ENCODE measurements at places on chromosomes 12 and 14.

DNA sequence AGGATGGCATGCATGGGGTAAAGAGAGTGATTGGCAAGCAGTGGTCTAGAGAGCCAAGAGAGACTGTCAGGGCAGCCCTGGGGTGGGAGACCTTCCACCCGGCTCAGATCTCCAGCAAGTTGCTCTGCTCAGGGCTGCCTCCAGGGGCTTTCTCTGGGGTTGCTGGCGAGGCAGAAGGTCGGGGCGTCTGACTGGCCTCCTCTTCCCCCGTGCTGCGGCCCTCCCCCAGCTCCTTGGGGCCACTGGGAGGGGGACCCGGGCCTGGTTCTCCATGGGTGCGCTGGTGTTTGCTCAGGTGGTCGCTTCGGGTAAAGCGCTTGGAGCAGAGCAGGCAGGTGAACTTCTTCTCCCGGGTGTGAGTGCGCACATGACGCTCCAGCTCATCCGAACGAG is 6.6 kb upstream of the AAAS start:
- DNase-seq: no peak

GRCh38 chr14:62307844-62308243 is 545.6 kb downstream of the SNAPC1 start:
- DNase-seq: no peak

DNA sequence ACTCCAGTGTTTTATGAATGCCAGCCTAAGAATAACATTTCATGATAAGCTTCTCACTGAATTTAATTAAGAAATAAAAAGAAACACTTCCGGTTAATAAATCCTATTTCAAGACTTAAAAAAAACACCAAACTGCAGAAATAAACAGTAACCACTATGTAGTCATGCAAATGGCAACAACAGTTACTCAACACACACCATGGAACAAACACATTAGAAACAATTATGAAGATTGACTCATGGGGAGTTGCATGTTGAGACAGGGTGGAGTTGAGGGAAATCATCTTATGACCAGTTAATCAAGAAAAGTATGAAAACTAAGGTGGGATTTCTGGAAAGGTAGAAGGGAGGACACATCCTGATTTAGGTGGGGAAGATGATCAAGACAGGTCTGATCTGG is 52.7 kb downstream of the PLBD1 start:
- no peak for DNase-seq

- DNase-seq: no peak
Measured at GRCh38 chr12:6249580-6249979, 49.4 kb downstream of the CD9 start.

- DNase-seq: peak; percentile 69
Measured at GRCh38 chr12:77578466-77579220, 252.1 kb upstream of the NAV3 start.

- no peak for DNase-seq
Measured at GRCh38 chr12:85188619-85189018, 91.4 kb upstream of the ALX1 start.

DNA sequence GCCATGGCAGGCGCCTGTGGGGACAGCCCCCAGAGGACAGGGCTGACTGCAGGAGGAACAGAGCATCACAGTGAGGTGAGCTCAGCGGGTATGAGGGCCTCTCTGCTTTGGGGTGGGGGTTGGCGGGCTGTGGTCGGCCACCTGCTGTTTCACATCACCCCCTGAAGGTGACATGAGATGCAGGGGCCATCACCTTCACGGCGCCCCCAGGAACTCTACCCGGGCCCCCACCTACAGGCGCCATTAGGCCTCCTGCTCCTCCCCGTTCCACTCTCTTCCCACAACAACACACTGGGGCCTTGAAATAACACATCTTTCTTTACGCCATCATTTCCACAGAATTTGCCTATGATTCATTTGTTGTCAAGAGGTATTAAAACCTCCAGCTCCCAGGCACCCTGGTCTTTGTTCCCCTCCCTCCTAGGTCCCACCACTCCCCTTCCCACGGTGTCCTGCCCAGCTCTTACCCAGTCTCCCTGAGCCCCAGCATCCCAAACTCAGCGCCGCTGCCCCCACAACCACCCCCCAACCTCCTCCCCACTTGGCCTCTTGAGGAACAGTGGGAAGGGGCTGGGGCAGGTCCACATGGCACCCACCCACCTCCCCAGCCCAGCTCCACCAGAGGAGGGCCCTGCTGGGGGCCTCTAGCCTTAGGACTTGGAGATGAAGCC is 12.7 kb upstream of the HDAC7 start:
- DNase-seq: no peak

DNA sequence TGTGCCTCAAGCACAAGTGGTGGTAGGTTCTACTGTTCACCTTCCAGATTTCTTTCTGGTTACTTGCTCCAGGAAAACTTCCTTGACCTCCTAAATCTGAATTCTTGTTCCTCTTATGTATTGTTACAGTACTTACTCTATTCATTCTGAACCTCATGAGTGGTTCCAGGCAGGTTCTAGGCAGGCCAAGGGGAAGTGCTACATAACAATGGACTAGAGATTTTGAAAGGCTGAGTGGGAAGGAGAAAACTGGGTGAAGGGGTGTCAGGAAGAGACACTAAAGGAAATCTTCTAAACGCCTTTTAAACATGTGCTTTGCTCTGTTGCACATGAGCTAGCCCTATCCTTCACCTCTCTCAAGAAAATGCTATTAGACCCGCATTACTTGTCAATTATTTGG is 1.6 kb downstream of the YARS2 start:
- no peak for DNase-seq

GRCh38 chr12:75747572-75748021 is 236.2 kb upstream of the KRR1 start:
- DNase-seq: peak; percentile 85

DNA sequence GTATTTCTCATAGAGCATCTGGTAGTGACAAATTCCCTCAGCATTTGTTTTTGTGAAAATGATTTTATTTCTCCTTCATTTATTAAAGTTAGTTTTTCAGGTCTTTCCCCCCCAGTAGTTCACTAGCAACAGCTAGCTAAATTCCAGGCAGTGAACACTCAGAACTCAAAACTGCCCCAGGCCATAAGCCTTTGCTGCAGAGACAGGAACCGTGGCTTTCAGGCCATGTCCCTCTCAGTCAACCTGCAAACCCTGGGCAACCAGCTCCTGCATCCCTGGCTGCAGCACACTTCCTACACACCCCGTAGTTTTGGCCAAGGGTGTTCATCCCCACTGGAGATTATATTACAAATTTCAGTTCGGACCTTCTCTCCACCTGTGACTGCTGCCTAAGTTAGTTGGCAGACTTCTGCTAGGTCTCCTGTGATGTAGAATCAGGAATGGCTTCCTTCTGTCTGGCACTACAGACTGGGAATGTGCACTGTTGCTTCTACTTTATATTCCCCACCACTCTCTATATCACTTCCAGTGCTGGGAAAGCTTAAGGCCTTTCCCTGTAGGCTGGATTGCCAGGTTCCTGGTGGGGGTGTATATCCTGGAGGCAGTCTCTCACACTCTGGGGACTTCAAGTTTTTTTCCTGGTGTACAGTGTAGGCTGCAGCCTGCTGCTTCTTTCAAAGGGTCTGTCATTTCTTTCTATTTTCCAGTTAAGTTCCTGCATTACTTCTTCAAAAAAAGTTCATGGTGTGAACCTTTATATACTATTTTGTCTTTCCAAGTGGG is 924.4 kb upstream of the LRFN5 start:
- DNase-seq: no peak

DNA sequence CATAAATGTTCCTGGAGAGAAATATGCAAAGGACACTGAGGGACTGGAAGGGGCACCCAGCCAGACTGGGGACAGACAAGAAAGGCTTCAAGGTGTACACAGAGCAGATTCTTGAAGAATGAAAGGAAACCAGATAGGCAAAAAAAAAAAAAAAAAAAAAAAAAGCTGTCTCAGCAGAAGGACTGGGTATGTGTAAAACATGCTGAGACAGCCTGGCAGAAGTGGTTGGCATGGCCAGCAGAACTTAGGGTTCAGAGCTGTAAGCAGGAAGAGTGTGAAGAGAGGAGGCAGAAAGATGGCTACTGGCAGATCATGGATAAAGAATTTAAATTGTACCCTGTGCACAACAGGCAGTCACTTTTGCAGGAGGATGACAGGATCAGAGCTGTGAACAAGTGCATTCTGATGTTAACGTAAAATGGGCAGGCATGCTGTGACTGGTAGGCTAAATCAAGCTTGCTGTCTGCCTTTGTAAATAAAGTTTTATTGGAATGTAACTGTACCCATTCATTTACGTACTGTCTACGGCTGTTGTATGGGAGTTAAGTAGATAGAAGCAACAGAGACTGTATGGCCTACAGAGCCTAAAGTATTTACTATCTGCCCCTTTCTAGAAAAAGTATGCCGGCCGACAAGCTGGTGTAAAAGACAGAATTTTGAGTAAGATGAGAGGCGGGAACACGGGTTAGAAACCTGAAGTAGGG is 42.2 kb downstream of the UBR7 start:
- no peak for DNase-seq

DNA sequence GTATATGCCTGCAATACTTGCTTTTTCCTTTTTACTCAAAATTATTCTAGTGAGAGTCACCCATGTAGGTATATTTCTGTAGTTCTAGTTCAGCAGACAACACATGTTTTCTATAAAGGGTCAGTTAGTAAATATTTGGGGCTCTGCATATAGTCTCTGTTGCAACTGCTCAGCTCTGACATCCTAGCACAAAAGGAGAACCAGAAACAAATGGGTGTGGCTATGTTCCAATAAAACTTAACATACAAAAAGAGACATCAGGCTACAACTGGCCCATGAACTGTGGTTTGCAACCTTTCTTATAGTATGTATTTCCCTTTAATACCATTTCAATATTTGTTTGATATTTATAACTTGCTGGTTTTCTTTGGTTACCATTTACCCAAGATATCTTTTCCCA is 11.9 kb downstream of the NT5DC3 start:
- no peak for DNase-seq

- DNase-seq: no peak
Measured at GRCh38 chr12:119460876-119461275, 126.3 kb downstream of the CCDC60 start.

GRCh38 chr14:32304296-32304695 is 24.8 kb upstream of the AKAP6 start:
- no peak for DNase-seq

DNA sequence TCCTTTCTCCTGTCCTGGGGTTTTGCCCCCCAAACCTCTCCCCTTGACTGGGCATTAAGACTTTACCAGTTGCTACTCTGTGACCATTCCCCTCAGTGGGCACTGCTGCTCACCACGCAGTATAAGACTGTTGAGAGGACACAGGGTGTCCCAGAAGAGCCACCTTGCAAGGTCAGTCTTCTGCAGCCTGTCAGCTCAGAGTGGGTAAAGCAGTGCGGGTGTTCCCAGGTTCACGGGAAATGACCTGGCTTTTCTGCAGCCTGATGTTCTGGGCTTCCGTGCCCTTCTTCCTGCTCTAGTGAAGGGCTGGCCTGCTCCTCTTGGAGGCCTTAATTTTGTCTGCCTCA is 34.2 kb downstream of the KCNA1 start:
- no peak for DNase-seq

DNA sequence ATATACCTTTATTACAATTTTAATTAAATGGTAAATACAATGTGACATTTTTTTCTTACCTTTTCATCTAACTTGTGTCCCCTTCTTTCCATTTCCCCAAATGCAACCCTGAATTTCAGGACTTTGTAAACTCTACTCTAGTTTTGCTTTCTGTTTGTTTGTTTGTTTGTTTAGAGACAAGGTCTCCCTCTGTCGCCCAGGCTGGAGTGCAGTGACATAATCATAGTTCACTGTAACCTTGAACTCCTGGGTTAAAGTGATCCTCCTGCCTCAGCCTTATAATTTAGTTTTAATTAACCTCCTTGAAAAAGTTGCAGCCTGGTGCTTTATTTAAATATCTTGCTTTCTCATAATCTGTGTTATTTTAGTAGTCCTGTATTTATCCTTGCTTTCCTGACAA is 59.0 kb upstream of the MON2 start:
- DNase-seq: no peak

- DNase-seq: peak; percentile 70
Measured at GRCh38 chr12:65634626-65635331, 189.5 kb upstream of the HMGA2 start.

- DNase-seq: peak; percentile 27
Measured at GRCh38 chr14:50600849-50601248, 40.9 kb downstream of the ATL1 start.

- DNase-seq: no peak
Measured at GRCh38 chr12:82942521-82942920, 255.8 kb downstream of the TMTC2 start.

DNA sequence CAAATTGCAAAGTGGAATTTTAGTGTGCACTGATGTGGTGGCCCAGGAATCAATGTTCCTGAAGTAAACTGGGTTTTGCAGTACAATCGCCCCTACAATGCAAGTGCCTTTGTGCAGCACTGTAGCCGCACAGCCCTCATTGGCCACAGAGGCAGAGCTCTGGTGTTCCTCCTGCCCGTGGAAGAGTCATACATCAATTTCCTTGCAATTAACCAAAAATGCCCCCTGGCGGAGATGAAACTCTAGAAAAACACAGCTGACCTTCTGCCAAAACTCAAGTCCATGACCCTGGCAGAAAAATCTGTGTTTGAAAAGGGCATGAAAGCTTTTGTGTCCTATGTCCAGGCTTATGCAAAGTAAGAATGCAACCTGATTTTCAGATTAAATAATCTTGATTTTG is 117.9 kb upstream of the PRB2 start:
- DNase-seq: no peak

GRCh38 chr12:84201976-84202375 is 710.6 kb downstream of the SLC6A15 start:
- no peak for DNase-seq

GRCh38 chr14:71183876-71184689 is 276.8 kb downstream of the PCNX1 start:
- no peak for DNase-seq

- DNase-seq: no peak
Measured at GRCh38 chr14:71985538-71986189, 53.4 kb downstream of the RGS6 start.

DNA sequence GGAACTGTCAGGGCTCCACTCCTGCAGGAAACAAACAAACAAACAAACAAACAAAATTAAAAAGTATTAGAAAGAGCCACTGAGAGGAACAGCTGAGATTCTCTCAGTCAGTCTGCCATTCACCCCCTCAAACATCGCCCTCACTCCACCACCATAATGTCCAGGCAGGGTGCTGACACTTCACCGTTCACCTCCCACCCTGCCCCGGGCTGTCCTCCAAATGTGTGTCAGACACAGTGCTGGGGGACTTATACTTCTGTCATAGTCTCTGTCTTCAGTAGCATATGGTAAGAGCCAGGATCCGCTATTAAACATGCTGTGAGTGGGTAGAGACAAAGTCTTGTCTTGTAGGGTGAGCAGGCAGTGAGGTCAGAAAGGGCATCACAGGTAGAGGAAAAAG is 28.3 kb downstream of the KRT18 start:
- DNase-seq: no peak

All from astrocyte (in vitro differentiated cells and primary cell).